ENCODE measurements at places on chromosomes 7 and 10.

DNA sequence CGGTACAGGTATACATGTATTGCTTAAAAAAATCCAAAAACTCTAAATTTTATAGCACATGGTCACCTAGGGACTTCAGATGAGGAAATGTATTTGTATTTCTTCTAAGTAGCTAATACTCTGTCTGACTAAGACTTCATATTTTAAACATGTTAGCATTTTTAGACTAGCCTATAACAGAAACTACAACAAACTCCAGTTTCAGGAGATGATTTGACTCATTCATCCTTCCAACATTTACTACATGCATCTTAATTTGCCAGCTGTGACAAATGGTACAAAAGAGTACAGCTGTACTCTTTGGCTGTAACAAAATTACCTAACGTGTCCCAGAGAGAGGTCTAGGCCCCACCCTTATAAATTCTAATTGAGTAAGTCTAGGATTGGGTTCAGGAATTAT, 22.2 kb downstream of the TMEM209 start:
- DNase-seq = no peak

GRCh38 chr10:116125180-116125579, 147.8 kb downstream of the GFRA1 start:
- no peak for DNase-seq

DNA sequence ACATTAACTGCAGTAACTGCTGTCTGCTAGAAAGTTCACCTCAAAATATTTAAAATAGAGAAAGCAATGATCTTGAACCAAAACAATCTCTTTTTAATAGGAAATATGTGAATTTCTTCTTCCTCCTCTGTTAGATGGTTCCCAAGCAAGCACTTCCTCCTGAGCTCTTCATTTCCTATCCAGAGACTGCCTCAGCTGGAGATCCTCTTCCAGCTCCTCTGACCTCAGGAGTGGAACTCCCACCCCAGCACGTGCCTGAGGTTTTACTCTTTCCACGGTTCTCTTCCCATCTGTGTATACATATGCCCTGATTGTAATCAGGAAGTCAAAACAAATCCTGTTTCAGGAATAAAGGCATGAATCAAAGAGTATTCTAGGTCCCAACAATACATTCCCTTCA, 5.6 kb downstream of the DENND11 start:
- no peak for DNase-seq

DNA sequence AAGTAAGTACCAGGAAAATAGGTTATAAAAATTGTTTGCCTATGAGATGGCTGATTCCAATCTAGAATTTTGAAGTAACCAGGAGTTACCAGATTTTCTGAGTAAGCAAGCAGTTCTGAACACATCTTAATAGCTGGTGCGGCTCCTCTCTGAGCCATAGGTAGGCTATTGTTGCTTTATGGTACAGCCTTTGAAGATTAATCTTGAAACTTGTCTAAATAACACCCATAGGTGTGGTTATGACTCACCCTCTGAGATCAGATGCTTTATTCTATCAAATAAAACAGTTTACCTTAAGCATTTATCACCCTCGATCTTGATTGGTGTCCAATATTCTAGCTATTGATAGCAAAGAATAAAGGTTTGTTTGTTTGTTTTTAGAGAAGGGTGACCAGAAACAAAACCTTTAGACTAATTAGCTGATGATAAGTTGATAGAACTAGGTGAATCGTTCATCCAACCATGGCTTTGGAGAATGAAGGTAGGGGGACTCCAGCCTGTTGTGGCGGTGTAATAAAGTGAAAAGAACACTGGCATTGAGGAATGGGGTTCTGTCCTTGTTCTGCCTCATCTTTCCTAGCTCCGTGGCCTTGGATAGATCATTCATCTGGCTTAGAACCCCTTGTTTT, 72.2 kb downstream of the VTI1A start:
- no peak for DNase-seq

DNA sequence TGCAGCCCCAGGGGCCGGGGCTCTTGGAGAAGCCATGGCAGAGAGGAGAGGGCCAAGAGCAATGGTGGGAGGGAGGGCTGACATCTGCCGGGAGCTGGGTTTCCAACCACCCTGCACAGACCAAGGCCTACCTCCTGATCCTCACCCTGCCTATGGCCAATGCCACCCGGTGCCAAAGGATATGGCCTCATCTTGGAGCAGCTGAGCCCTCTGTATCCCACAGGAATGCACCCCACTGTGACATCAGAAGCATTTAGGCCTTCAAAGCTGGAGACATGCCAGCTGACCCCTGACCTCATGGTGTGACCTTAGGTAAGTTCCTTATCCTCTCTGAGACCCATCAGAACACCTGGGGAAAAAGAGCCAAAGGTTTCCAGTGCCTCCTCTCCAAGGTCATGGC, 113.6 kb upstream of the ZMIZ1 start:
- no peak for DNase-seq

DNA sequence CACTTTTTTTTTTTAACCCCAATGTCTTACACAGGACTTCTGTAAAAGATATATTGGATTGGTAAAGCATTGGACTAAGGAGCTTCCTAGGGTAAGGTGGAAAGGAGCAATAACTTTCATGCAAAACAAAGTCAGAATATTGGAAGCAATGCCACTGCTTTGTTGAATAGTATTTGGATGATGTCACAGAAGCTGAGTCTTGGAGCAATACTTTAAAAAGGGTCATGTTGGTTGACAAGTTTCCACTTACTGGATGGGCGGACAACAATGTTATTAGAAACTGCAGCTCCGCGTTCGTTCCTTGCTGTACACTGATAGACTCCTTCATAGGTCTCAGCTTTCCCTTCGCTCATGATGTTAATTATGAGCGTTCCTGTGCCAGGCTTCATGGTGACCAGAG, 101.9 kb upstream of the LAMB4 start:
- DNase-seq = no peak

DNA sequence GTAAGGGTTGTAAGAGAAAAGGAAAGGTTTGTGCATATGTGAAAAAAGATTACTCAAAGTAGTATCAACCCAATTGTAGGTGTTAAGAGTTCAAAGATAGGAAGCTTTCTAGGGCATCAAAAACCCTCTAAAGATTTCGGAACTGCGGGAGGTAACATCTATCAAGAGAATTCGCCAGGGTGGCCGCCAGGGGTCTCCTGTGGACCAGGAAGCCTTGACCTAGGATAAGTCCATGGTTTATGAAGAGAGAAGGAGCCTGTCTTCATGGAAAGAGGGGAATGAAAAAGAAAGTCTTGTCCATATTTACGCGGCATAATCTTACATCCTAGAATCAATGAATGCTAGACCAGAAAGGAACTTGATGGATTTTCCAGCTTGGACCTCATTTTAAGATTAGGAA, 140.7 kb upstream of the CALCR start:
- peak; percentile 16 for DNase-seq

DNA sequence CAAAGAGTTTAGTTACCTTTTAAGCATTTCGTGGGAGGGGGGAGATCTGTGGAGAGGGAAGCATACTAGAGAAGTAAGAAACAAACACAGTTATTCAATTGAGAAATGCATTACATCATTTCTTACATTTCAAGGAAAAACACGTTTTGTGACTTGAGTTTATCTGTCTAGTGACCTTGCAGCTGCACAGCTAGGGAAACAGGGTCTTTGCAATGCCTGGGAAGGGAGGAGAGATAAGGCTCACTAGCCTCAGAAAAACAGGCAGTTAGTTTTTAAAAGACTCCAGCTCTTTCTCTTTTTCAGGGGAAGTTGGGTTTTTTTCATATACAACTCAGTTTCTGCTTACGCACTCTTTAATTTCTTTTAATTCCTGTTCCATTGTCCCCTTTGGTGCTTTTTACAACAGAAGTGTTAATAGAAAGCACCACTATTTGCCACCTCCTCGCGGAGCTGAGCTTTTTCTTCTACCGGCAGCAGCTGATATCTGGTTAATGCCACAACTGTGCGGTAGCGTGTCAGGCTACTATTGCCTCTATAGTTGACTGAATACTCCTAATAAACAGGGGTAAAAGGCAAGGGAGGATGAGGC, 5.6 kb downstream of the CYP3A43 start:
- no peak for DNase-seq

GRCh38 chr10:11170993-11171851, 153.6 kb downstream of the CELF2 start:
- DNase-seq = no peak

GRCh38 chr10:130885021-130885655, 426.4 kb downstream of the TCERG1L start:
- DNase-seq = no peak

GRCh38 chr10:46310143-46310514, 23.3 kb downstream of the ANTXRL start:
- no peak for DNase-seq

DNA sequence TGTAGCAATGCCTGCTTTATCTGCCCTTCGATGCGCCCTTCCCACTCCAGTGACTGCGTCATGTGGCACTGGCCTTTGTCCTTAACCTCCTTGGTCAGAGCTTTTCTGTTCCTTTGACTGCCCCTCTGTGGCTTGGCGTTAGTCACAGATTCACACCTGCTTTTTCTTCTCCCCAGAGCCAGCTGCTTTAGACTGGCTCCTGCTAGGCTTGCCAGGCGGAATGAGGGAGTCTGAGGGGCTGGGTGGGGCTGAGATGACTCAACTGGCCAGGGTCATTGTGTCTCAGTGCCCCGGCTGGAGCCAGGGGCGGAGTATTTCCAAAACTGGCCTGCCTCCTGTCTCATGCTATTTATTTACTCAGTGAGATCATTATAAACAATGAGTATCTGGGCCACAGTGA, 194.1 kb downstream of the EMX2 start:
- no peak for DNase-seq

- DNase-seq = no peak
Measured at GRCh38 chr7:144032516-144032915, 16.2 kb upstream of the OR2A5 start.

DNA sequence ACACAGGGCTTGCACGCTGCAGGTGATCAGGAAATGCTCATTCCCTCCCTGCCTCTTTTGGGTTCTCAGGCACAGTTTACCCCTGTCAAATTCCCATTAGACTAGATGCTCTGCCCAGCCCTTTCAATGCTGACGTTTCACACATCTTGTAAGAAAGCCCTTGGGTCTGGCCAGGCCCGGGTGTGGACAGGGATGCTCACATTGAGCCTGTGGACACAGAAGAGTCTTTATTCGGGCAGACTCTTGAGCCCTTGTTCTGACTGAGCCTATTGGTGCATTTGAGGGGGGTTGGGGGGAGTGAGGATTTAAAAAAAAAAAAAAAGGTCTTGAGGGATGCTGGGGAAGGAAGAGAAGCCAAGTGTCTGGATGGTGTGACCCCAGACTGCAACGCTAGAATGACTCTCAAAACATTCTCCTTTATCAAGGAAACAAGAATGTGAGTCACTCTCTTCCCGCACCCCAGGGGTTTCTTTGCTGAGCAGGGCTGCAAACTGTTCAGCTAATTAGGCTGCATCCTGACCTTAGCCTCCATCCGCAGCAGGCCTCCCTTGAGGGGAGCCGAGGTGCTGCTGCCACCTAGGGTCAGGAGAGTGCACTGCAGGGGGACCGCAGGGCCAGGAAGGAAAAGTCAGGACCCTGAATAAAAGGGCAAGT, 53.6 kb upstream of the TMEM72 start:
- DNase-seq = no peak

DNA sequence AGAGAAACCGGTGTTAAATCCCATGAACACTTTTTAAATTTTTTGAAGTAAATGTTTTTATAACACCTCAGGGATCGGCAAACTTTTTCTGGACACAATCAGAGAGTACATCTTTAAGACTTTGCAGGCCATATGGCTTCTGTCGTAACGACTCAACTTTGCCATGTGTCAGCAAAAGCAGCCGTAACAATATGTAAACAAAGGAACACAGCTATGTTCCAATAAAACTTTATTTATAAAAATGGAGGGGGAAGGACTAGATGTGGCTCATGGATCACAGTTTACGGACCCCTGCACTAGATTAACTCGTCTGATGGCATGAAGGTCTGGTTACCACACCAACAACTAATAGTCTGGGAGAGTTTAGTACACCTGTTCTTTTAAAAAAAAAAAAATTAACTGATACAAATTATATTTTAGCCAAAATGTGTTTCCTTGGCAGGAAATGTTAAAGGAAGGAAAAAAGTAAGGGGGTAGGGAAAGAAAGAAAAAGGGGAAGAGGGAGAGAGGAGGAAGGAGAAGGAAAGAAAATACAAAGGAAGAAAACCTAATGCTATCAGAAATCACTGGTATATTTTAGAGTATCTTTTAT, 50.2 kb downstream of the ABI1 start:
- DNase-seq = no peak

- no peak for DNase-seq
Measured at GRCh38 chr10:107686095-107686494, 521.6 kb upstream of the SORCS1 start.
